HAP-1 (cell line): ENCODE measurements at places on chromosomes 6 and 20.

DNA sequence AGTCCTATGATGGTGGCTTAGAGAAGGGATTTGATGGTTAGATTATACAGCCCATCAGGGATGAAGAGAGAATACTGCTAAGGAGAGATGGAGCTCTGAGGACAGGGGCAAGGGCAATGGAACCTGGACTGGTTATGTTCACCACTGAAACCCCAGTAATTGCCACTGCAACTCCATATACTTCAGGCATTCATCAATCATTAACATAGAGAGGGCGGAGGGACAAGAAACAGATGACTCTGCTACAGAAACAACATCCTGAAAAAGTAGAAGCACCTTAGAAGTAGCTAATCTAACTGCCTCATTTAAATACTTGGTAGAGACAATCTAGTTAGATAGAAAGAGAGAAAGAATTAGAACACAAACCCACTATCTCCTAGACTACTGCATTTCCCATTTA, 89.8 kb downstream of the MDN1 start:
- no peak for DNase-seq

DNA sequence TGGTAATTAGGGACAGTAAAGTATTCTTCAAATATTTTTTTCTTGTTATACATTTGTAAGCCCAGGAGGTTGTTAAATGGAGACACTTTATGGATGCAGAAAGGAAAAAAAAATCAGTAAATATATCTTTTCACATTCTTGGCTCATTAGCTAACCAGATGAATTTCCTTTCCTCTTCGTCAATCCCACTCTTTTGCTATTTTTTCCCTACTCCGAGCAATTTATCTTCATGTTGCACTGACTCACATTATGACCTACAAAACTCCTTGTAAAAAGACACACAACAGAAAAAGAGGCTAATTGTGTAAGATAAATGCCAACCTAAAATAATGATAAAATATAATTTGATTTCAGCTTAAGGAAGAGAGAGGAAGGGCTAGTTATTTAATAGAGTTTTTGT, 472.9 kb upstream of the ZNF337 start:
- no peak for DNase-seq

DNA sequence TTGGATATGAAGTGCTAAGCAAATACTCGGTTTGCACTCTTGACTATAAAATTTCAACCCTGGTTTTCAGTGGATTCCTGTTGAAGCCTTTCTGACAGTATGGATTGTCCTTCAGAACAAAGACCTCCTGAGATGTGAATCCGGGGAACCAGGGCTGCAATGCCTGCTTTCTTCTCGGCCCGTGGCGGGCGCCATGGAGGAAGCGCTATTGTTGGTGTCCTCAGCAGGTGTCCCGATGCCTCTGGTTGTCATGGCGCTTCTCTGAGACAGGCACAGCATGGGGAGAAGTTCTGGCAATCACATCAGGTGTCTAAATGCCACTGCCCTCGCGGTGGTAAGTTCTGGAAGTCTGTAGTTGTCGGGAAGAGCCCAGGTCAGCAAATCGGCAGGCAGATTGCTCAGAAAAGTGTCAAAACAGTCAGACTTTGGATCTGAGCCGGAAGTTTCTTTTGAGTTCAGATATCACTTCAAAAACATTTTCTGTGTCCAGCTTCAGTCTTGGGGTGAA, 188.5 kb downstream of the CDH4 start:
- DNase-seq: no peak

GRCh38 chr6:33979750-33980149, 166.1 kb downstream of the GRM4 start:
- DNase-seq: peak; percentile 2

DNA sequence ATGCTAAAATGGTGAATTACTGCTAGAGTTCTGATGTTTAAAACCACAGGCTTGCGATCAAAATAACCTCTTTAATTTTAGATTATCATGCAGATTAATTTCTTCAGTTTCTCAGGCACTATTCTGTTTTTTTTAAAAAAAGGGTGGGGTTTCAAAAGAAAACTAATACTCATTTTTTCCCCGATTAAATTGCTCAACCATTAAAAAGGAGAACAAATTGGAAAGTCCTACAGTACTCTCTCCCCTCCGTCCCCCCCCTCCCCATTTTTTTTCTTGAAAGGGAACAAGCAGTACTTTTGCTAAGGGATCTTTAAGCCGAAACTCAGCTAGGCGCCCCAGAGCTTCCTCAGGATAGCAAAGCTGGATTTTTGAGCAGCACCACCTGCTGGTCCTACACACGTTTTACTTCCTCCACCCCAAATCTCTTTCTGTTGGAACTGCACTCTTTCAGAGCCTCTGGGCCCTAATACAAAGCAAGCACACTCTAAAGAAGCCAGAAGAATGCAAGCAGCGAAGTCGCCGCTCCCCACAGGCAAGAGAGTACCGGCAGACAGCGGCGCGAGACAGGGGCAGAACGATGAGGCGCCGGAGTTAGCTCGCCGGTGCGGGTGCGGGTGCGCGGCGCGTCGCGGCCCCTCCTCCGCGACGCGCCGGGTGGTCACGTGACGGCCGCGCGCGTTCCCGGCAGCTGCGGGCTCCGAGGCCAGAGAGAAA, at the start of gene RNF146:
Gene RNF146, plus strand, starts transcription at position 687 of the 714 bp plus-strand sequence. CDS start 13,475 bp downstream, outside the sequence.
- DNase-seq: peak; percentile 80

DNA sequence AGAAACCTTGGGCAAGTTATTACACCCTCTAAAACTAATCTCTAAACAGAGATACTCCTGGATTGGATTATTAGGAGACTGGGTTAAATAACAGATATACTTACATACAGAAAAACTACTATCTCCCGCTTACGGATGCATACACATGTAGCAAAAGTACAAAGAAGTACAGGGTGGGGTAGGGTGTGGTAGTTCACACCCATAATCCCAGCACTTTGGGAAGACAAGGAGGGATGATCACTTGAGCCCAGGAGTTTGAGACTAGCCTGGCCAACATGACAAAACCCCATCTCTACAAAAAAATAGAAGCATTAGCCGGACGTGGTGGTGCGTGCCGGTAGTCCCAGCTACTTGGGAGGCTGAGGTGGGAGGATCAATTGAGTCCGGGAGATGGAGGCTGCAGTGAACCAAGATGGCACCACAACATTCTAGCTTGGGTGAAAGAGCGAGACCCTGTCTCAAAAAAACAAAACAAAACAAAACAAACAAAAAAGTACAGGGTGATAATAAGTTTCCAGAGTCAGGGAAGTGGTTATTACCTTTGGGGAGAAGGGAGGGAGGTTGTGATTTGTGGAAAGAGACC, 8.1 kb downstream of the PIM1 start:
- DNase-seq: no peak

DNA sequence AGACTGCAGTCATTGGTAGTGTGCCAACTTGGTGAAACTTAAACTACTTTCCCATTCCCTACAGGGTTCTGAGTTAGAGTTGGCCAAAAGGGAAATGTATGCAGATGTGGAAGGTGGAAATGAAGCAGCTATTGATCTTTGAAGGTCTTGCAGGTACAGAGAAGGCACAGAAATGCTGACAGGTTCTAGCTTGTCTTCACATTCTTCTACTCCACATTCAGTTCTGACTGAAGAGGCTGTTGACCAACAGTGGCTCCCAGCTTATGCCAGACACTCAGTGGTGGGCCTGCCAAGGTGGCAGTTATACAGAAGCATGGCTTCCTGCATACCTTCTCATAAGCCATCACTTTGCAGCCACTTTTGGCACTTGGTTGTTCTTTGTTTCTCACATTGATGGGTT, 423.9 kb downstream of the CDC5L start:
- no peak for DNase-seq

GRCh38 chr20:37762716-37763485, 69.1 kb downstream of the CTNNBL1 start:
- DNase-seq: no peak

DNA sequence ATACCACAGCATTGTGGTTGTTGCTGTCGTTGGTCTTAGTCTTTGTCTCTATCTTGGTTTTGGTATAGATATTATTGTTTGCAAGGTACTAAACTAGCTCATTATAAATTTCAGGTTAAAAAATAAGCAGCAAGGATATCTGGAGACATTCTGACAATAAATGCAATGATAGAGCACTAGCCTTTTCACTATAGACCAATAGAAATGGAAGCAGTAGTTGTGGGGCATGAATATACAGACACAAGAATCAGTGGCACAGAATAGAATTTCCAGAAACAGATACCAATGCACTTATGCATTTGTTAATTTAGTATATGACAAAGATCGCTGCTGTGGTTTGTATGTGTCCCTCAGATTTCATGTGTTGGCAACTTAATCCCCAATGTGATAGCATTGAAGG, 31.1 kb upstream of the CFAP206 start:
- DNase-seq: no peak

DNA sequence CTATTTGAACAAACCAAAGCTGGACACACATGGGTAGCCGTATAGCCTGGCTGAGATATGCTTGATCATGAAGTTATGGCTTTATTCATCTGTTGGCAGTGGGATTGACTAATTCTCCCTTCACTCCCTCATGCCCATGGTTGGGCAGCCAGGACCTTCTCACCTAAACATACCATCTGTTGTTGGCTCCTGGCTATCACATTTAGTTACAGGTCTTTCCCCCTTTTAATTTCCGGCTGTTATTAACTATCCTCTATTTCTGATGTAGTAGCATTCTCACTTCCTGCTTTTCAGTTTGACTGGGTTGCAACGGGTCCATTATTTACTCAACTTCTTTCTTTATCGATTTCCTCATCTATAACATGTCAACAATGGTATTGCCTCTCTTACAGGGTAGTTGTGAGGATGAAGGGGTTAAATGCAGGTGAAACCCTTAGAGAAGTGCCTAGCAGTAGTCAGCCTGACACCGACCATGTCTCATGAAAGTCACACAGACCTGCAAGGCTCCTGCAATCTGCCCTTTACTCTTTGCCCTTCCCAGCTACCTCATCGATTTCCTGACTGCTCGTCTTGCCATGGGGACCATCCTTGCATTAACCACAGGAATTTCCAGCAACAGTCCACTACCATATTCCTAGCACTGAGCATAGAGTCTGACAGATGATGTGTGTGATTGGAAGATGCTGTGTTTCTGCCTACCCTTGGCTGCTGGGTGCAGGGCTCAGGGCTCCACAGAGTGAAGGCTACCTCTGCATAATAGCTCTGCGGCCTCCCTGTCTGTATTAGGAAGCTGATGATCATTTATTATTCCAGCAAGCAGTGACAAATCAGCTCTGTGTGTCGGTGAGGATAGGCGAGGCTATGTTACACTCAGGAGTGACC, 42.2 kb downstream of the PPP1R14C start:
- no peak for DNase-seq

- DNase-seq: no peak
These were observed 19.1 kb upstream of the LOC128125822 start for GRCh38 chr6:63553208-63553607.

- DNase-seq: no peak
These were observed 3.3 kb downstream of the ZGPAT start for GRCh38 chr20:63711085-63711645.

DNA sequence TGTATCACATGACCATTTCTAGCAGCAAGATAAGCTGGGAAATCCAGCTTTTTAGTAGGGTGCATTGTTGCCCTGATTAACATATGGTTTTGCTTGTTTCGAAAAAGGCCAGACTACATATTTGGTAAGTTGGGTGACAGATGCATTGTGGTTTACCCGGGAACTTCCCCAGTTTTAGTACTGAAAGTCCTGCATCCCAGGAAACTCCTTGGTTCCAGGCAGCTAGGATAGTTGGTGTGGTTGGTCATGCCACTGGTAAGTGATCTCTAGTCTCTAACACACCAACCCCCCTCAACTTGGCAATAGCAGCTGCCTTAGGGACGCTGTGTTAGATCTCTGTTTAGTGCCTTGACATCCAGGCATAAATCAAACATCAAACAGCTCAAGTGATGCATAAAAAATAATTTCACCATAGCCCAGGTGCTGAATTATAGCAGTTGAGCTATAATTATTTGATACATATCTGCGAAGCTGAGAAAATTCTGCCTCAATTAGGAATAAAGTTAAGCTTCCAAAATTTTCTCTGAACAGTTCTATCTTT, 216.5 kb downstream of the TFAP2C start:
- DNase-seq: no peak

- DNase-seq: no peak
These were observed 67.6 kb upstream of the MTHFD1L start for GRCh38 chr6:150797949-150798348.

GRCh38 chr20:8344631-8345030, 212.6 kb downstream of the PLCB1 start:
- DNase-seq: peak; percentile 24

- no peak for DNase-seq
These were observed 49.2 kb downstream of the TOMM6 start for GRCh38 chr6:41836660-41837052.

- DNase-seq: no peak
These were observed 4.9 kb downstream of the TGM2 start for GRCh38 chr20:38159957-38160756.

- no peak for DNase-seq
These were observed 6.5 kb downstream of the CEP162 start for GRCh38 chr6:84220809-84221409.

DNA sequence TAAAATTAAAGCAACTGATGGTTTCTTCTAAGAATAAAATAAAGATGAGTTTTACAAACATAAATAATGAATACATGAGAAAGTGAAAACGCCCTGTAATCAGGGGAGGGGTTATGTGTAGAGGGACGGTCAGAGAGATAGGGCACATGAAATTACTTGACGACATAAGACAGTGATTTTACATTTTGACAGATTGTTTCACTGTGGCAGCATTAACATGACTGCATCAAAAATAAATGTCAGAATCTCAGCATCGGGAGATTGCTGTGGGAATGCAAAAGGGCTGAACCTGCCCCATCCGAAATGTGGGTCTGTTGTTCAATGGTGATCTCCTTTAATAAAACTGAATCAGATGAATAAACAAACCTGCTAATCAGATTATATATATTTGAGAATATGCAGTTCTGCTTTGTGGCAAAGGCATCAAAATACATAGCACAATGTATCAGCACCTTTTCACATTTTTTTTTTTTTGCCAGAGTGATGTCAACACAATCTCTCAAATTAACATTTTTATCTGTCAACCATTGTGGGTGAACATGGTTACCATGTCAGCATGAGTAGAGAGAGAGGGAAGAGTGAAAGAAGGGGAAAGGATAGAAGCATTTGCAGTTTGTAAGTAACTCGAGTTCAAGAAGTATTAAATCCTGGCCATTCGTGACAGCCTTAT, 177.1 kb upstream of the MAN1A1 start:
- no peak for DNase-seq

- DNase-seq: no peak
These were observed 43.4 kb downstream of the LYRM4 start for GRCh38 chr6:5217356-5217755.

GRCh38 chr6:138726757-138727097, 46.8 kb upstream of the CCDC28A start:
- peak; percentile 48 for DNase-seq

GRCh38 chr6:161415302-161415855, 141.5 kb upstream of the AGPAT4 start:
- no peak for DNase-seq

DNA sequence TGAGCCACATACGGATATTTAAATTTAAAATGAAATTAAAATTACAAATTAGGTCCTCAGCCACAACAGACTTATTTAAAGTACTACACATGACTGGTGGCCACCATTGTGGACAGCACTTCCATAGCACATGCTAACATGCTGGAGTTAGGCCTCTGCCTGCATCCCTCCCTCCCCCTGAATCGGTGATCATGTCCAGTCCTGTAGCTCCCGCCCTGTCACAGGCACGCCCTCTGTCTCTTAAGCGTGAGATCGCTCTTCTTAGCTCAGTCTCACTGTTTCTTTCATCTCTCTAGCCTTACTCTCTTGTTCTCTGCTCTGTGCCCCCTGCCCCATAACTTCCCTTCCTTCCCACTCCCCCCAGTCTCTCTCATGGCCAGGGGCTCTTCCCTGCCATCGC, 28.9 kb downstream of the ELMO2 start:
- DNase-seq: no peak

GRCh38 chr6:138526822-138527235, 27.5 kb upstream of the NHSL1 start:
- peak; percentile 91 for DNase-seq
